Cortex of kidney (tissue), 1 donor: ENCODE measurements at places on chromosomes 13 and 19.

DNA sequence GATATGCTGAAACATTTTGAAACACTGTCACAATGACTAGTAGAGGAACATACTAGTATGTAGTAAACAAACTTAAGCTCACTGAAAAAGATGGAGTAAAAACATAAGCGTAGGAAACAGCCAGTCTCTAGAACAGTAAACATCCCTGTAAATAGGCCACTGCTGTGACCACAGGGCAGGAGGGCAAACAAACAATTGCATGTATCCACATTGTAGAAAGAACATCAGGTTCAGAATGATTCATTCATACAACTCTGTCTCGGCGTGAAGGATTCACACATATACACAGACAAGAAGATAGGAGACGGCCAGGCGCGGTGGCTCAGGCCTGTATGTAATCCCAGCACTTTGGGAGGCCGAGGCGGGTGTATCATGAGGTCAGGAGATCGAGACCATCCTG, 390.1 kb downstream of the IRS2 start:
- no peak for DNase-seq

- DNase-seq, result no peak
Observed at GRCh38 chr19:4396949-4397783, 3.2 kb downstream of the SH3GL1 start.

DNA sequence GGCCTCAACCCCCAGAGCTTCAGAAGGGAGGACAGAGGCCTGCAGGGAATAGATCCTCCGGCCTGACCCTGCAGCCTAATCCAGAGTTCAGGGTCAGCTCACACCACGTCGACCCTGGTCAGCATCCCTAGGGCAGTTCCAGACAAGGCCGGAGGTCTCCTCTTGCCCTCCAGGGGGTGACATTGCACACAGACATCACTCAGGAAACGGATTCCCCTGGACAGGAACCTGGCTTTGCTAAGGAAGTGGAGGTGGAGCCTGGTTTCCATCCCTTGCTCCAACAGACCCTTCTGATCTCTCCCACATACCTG, 969 bp upstream of the CEACAM5 start:
- no peak for DNase-seq

- no peak for DNase-seq
Observed at GRCh38 chr19:21848706-21849105, 12.7 kb upstream of the ZNF43 start.

- no peak for DNase-seq
Observed at GRCh38 chr19:34171539-34171876, 796 bp upstream of the LSM14A start.

DNA sequence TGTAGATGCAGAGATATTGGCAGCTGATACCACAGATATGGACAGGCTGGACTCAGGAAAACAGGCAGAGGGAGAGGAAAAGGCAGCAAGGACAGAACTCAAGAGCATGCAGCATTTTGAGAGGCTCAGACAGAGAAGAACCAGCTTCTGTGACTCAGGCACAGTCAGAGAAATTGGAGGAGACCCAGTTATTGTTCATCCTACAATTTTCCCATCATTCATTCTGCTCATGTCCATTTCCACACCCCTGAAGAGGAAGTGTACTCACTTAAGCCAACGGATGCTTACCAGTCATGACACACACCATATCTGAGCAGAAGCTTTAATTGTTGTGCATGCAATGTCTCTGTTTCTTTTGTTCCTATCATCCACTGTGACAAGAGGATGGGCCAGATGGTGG, 359.8 kb upstream of the HTR2A start:
- DNase-seq, result no peak

DNA sequence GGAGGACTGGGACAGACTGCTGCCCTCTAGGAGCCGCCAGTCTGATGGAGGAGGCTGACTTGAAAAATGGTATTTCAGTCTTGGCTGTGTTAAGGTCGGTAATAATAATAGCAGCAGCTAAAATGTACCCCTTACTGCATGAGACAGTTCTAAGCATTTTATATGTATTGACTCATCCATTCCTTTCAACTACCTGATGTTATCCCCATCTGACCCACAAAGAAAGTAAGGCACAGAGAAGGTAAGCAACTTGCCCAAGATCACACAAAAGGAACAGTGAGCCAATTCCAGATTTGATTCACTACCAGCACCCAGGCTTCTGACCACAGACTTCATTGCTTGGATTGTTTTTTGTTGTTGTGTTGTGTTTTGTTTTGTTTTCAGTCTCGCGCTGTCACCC, 4.0 kb downstream of the NCAN start:
- DNase-seq, result no peak

GRCh38 chr13:25632166-25632888, 260.6 kb downstream of the ATP8A2 start:
- no peak for DNase-seq

- no peak for DNase-seq
Observed at GRCh38 chr13:35961002-35961401, 170.2 kb downstream of the DCLK1 start.

GRCh38 chr13:71865874-71866334, 1.1 kb downstream of the DACH1 start:
- peak; percentile 6 for DNase-seq

DNA sequence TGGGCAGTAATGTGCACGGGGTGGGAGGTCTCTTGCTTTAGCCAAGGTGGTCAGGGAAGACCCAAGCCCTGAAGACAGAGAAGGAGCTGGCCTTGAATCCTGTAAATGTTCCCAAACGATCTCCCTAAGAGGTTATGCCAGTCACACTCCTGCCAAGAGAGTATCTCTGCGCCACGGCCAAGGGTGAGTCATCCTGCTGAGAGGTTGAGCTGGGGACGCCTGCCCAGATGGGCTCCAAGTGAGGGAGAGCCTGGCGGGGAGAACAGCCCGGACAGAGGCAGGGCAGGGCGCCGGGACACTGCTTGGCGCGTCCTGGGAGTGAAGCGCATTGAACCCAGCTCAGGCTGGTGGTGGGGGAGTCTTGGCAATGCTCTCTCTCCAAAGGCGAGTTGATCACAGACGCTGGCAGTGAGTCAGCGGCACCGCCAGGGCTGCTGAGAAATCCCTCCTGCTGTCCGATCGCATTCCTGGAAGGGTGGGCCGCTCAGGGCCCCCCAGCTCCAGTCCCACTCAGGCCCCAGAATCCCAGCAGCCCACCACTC, 16.4 kb downstream of the SULT2B1 start:
- no peak for DNase-seq

- DNase-seq, result no peak
Observed at GRCh38 chr13:37365496-37365895, 233.1 kb downstream of the POSTN start.

DNA sequence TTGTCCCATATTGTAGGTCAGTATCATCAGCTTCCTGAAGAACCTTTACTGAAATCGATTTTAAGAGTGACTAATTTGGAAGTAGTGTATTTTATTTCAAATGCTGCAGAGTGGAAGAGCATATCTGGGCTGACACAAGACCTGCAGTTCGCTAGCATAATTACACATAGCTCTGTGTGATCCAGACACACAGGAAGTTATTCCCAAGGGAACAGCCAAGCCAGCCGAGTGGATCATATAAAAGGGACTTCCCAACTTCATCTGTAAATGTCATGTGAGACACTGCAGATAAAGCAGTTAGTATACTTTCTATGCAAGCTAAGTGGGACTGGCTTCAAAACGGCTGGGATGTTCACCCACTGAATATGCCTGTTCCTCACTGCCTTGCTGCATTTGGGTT, 760.4 kb downstream of the SLITRK1 start:
- no peak for DNase-seq

DNA sequence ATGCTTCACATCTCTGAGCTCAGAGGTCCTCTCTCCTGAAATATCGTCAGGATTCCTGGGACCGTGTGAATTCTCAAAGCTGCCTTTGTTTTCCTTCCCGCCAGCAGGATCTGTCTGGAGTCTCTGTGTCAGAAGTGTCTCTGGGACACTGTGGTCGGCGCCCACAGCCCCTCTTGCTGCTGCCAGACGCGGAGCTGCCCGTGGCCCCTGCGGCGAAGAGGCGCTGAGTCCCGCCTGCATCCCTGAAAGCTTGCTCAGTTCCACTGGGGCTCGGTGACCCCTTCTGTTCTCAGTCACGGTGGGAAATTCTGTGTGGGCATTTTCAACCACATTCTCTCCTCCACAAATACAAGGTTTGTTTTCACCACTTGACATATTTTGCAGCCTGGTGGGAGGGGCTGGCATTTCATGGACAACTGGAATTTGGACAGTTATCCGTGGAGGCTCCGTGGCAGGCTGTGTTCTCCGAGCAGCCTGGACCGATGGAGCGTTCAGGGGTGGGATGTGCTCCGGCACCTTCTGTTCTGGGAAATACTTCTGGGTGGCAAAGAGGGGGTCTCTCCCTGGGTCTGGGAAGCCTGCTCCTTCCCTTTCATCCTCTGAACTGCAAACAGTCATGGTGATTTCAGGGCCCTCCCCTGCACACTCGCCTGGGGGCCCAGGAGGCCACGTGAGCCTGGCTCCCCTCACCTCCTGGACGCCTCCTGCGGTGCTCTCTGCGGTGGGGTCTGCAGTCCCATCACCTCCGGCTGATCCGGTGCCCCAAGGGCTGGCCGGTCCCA, 42.6 kb upstream of the GRTP1 start:
- DNase-seq, result no peak

- DNase-seq, result no peak
Observed at GRCh38 chr13:47420568-47420967, 523.7 kb upstream of the HTR2A start.

- DNase-seq, result no peak
Observed at GRCh38 chr13:33249066-33249465, 36.5 kb downstream of the STARD13 start.

DNA sequence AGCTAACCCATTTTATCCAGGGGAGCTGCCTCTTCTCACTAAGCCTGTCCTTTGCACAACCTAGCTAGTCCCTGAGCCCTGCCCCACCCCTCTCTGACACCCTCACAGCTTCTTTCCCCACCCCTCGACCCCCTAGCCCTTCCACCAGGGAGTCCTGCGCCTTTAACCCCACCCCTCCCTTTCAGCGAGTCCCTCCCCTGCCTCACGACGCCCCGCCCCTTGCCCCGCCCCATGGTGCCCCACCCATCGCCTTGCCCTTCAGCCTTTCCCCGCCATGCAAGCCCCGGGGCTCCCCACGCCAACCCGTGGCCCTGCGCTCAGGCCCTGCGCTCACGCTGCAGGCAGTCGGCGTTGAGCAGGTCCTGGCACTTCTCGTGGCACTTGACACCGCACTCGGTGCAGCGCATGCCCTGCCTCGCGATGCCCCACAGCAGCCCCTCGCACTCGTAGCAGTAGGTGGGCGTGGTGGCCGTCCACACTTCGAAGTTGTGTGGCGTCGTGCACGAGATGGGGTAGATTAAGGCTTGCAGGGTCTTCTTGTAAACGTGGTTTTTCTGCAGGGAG, 40.0 kb downstream of the UNC13A start:
- no peak for DNase-seq

DNA sequence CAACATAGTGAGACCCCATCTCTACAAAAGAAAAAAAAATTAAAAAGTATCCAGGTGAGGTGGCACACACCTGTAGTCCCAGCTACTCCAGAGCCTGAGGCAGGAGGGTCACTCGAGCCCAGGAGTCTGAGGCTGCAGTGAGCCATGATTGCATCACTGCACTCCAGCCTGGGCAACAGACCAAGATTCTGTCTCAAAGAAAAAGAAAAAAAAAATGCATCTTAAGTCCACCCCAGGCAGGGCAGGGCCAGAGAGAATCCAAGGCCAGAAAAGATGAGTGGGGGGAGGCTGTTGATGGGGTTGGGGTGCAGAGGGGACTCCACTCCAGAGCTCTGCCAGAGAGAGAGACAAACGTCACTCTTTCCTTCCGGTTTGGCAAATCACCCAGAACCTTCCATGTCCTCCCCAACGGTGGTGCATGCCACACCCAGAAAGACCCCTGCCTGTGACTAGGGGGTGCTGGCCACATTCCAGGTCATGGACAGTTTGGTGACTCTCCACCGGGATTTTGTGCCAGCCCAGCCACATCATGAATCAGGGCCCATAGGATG, 431 bp downstream of the FUT3 start:
- no peak for DNase-seq

DNA sequence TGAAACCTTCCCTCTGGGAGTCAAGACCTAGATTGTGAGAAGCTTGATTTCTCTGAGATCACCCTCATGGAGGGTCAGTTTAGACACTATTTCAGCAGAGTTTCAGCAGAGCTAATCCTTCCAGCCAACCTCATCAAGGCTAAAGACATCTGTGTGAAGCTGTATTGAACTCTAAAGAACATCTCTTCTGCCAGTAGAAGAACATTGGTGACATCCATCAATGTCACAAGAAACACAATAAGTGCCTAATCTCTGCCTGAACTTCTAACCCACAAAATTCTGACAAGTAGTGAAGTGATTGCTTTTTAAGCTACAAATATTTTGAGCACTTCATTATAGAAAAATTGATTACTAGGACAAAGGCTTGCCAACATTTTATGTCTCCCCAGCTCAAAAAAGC, 475.8 kb upstream of the PCDH20 start:
- no peak for DNase-seq

GRCh38 chr19:1041272-1041834, 1.4 kb downstream of the ABCA7 start:
- DNase-seq, result no peak

- no peak for DNase-seq
Observed at GRCh38 chr13:43140985-43141384, 117.6 kb downstream of the DNAJC15 start.

GRCh38 chr19:45469945-45470761, 2.4 kb downstream of the FOSB start:
- no peak for DNase-seq

GRCh38 chr19:55492362-55492944, 4.2 kb downstream of the SSC5D start:
- DNase-seq, result no peak

DNA sequence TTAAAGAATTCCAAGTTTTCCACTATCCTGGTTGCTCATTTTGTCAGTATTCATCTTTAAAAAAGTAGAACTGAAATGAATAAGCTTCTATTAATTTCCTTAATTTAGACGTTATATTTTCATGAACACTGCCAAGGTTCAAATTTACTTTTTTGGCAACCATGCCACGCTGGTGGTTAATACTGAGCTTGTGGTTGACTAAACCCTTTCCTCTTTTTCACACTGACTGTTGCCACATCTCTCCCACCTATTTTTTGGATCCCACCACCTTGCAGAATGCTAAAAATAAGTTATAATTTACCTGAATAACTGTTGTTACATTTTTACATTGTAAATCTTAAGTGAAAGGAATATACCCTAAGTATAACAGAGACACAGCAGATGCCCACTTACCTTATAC, 45.0 kb downstream of the FLT3 start:
- no peak for DNase-seq

DNA sequence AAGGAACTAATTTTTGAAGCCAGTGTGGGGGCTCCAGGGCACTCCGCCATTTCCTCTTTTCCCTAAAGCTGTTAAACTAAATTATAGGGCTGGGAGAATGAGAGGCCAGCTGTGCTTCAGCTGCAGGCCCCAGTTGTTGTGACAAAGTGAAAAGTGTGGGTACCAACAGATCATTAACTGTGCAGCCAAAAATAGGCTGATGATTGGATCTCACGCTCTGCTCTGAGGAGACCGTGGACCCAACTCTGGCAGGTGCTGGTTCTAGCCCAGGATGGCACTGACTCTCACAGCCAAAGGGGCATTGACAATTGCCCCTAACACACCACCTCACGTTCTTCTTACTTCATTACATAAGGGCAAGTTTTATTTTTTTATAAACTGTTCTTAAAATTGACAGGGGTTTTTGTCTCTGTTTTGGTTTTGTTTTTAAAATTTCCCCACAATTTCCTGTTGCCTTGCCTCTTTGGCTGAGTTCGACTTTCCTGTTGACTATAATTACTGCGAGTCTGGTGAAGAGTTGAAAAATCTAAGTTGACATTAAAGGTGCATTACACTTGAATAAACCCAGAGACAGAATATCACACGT, 391.0 kb downstream of the FGF9 start:
- DNase-seq, result no peak
